Foreskin fibroblast (primary cell): ENCODE measurements at places on chromosomes 6 and 20.

DNA sequence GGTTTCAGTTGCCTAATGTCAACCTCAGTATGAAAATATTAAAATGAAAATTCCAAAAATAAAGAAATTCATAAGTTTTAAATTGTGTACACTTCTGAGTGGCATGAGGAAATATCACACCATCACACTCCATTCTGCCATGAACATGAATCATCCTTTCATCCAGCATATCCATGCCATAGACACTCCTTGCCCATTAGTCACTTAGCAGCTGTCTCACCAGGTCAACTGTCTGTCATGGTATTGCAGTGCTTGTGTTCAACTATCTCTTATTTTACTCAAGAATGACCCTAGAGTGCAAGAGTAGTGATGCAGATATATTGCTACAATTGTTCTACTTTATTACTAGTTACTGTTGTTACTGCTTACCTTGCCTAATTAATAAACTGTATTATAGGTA lies 712.4 kb downstream of the EPHA7 start:
- no peak for DNase-seq

DNA sequence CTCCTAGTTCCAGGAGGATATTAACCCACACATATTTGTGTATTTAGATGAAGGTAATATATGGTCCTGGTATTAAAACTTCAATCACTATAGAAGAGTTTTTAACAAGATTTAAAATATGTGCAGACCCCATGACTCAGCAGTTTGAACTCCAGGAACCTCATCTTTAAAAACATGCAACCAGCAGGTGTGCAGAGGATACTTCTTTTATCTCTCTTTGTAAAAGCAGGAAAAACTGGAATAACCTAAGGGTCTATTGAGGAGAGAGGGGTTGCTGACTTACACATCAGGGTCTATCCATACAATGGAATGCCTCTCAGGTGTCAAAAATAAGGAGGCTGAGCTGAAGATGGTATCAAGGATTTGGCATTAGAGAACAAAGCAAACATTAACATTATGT lies 36.9 kb upstream of the TFAP2C start:
- no peak for DNase-seq

GRCh38 chr20:10763112-10763511 lies 89.3 kb upstream of the JAG1 start:
- DNase-seq, result no peak

- DNase-seq, result no peak
Observed at GRCh38 chr20:38799203-38799602, 6.3 kb upstream of the PPP1R16B start.
